Stimulated activated CD4-positive, alpha-beta T cell treated with anti-CD3 and anti-CD28 coated beads, Interleukin-15, amount 100 ng/mL, for 48 hours (primary cell): ENCODE measurements at places on chromosomes 12 and 14.

DNA sequence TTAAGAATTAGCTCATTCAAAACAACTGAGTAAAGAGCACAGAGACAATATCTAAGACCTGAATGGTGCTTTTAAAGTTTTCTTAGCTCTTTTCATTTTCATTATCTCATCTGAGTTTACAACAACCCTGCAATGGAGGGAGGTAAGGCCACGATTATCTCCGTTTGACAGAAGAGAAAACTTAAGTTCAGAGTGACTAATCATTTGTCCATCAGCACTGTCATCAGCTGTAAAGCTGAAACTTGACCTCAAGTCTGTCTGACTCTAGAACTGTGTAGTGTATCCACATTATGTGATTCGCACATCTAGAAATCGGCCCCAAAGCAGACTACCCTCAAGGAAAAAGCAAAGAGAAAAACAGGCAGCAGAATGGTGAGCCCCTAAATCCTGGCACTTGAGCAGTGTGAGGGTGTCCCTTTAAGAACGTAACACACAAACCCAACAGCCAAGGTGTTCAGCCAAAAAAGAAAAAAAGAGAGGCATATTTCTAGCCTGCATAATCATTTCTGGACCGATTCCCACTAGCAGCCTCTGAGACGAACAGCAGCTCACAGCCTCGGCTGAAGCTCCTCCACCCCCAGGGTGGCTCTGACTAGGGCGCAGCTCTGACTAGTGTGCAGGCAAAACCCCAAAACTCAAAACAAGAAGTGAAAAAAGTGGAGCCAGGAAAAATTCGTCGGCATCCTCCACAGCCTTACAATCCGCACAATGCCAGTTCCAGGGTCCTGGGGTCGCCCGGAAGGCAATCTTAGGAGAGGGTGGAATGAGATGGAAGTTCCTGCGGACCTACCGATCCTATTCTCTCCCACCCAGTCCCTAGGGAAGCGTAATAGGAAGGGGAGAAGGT, 1.6 kb downstream of the STXBP6 start:
- DNase-seq = no peak

- DNase-seq = no peak
These were observed 523 bp downstream of the GTF2H3 start for GRCh38 chr12:123634142-123634561.

GRCh38 chr14:60845523-60845922, 111.0 kb downstream of the MNAT1 start:
- no peak for DNase-seq

GRCh38 chr12:49131051-49131893, at the start of gene TUBA1B:
Gene TUBA1B (minus strand): TSS chr12:49131395. CDS start chr12:49131300, 95 bp downstream.
- DNase-seq = peak; percentile 87

- no peak for DNase-seq
These were observed 58.0 kb downstream of the LGMN start for GRCh38 chr14:92690171-92691011.
